ENCODE measurements at places on chromosomes 2 and 18.

GRCh38 chr2:187976259-187976985, 315.3 kb upstream of the GULP1 start:
- H3K36me3 ChIP-seq: no peaks in the 10 kb centered on the region
- peaks cover 10% of the 10 kb centered on the region for H3K4me1 ChIP-seq
- DNase-seq: no peak

GRCh38 chr2:234423884-234424283, 73.0 kb downstream of the ARL4C start:
- H3K4me1 ChIP-seq: peaks cover 56% of the 10 kb centered on the region
- H3K36me3 ChIP-seq: no peaks in the 10 kb centered on the region
- no peak for DNase-seq
- peak overlapping the region; percentile 53 for H3K27ac ChIP-seq
- H3K4me3 ChIP-seq: no peak overlapping the region

DNA sequence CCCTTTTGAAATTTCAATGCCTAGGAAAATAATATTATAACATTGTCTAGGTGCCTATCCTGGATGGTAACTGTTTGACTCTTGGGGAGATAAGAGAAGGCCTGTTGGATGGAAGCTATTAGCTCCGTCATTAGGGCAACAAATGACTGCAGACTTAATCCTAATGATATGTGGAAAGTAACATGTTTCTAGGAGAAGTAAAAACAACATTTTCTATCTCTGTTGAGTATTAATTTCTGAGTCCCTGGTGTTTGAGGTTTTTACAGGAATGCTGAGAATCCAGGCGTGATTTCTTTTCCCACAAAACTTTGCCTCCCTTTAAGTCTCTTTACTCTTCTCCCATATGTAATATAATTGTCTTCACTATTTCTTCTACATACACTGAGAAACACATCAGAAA, 159.1 kb downstream of the GALNT1 start:
- H3K27me3 ChIP-seq: no peaks in the 10 kb centered on the region
- H3K4me1 ChIP-seq: no peaks in the 10 kb centered on the region
- peaks cover 2% of the 10 kb centered on the region for H3K36me3 ChIP-seq
- H3K4me3 ChIP-seq: no peak overlapping the region
- no peak overlapping the region for H3K27ac ChIP-seq

- no peaks in the 10 kb centered on the region for H3K36me3 ChIP-seq
- no peak for DNase-seq
- no peak overlapping the region for H3K27ac ChIP-seq
- H3K4me1 ChIP-seq: peaks cover 13% of the 10 kb centered on the region
- no peak overlapping the region for H3K4me3 ChIP-seq
These were observed 70.2 kb upstream of the DAPL1 start for GRCh38 chr2:158724803-158725381.

- peak overlapping the region; percentile 100 for H3K27ac ChIP-seq
- H3K27me3 ChIP-seq: no peaks in the 10 kb centered on the region
- peak overlapping the region; percentile 72 for H3K4me3 ChIP-seq
- peaks cover 38% of the 10 kb centered on the region for H3K4me1 ChIP-seq
- H3K36me3 ChIP-seq: no peaks in the 10 kb centered on the region
These were observed 49.5 kb downstream of the C2orf42 start for GRCh38 chr2:70141212-70141901.

- no peak for DNase-seq
- H3K27ac ChIP-seq: peak overlapping the region; percentile 88
- peaks cover 8% of the 10 kb centered on the region for H3K36me3 ChIP-seq
- H3K4me3 ChIP-seq: no peak overlapping the region
- no peaks in the 10 kb centered on the region for H3K27me3 ChIP-seq
- peaks cover 51% of the 10 kb centered on the region for H3K4me1 ChIP-seq
These were observed 104.4 kb downstream of the TANC1 start for GRCh38 chr2:159072795-159073194.

- H3K4me1 ChIP-seq: peaks cover 14% of the 10 kb centered on the region
- H3K27ac ChIP-seq: no peak overlapping the region
- H3K36me3 ChIP-seq: peaks cover 3% of the 10 kb centered on the region
These were observed 5.4 kb downstream of the ITSN2 start for GRCh38 chr2:24354957-24355356.

DNA sequence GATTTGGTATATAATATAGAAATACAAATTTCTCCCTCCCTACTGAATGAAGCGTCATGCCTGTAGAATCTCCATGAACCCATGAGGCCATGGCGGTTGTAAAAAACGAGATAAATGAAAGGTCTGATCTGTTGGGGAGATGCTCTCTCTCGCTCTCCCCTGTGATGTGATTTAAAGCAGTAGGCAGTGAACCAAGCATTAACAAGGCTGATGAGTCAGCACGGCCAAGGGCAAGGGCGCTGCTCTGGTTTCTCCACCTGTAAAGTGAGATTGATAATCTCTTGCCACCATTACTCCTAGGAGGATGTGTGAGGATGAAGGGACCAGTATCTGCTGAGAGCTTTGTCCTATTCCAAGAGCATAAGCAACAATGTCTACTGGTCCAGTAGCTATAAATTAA, 553.3 kb downstream of the CMPK2 start:
- H3K36me3 ChIP-seq: no peaks in the 10 kb centered on the region
- DNase-seq: no peak
- no peak overlapping the region for H3K4me3 ChIP-seq
- no peak overlapping the region for H3K27ac ChIP-seq

DNA sequence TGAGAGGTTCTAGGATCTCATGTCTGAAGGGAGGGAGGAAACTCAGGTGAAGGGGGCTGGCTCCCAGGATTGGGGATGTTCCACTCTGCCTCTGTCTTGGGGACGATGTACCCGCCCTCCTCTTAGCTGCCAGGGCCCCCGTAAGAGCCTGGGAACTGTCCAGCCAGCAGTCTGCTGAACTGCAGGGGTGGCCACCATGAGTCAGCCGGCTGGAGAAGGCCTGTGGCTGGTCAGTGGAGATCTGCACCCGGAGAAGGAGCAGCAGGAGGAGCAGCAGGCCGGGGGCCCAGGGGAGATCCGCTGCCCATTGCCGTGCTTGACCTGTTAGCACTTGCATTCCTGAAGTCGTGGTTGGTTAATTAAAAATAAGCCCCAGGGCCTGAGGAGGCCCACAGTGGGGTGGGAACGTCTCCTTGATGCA, 180.3 kb downstream of the TFCP2L1 start:
- no peak overlapping the region for H3K27ac ChIP-seq
- no peak overlapping the region for H3K4me3 ChIP-seq
- H3K27me3 ChIP-seq: peaks cover 33% of the 10 kb centered on the region
- H3K4me1 ChIP-seq: peaks cover 4% of the 10 kb centered on the region
- no peaks in the 10 kb centered on the region for H3K36me3 ChIP-seq

DNA sequence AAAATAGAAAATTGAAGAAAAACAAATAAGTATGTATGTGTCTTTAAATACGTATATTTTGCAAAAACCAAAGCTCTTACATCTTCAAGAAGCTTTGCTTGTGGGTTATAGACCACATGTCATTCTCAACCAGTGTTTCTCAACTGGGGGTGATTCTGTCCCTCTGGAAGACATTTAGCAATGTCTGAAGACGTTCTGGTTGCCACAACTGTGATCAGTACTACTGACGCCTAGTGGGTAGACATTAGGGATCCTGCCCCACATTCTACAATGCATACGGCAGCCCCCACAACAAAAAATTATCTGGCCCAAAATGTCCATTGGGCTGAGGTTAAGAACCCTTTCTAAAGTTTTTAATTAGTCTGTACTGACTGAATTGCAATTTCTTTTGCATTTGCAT, 48.4 kb downstream of the UNC50 start:
- no peak overlapping the region for H3K4me3 ChIP-seq
- H3K27me3 ChIP-seq: no peaks in the 10 kb centered on the region
- peaks cover 14% of the 10 kb centered on the region for H3K36me3 ChIP-seq
- peaks cover 2% of the 10 kb centered on the region for H3K4me1 ChIP-seq
- DNase-seq: no peak

DNA sequence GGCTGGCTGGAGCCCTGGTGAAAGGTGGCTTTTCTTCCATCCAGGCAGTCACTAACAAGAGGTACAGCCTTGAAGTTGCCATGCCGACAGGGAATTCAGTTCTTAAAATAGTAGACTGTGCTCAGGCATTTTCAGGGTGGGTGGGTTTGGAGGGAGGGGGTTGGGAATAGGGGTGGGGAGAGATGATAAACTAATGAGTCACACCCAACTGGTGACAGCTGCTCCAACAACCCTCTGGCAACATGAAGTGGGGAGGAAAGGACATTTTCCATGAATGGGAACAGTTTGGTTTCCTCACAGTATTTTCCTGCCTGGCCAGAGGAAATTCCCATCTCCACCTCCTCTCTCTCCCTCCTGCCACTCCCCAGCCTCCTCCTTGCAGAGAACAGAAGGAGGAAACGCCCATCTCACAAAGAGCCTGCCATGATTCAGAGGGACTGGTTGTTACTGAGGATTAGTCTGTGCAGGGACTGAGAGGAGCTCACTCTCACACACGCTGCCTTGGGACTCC, 113.0 kb upstream of the SLC1A4 start:
- no peak for DNase-seq
- H3K4me3 ChIP-seq: no peak overlapping the region
- H3K4me1 ChIP-seq: peaks cover 12% of the 10 kb centered on the region
- H3K27me3 ChIP-seq: no peaks in the 10 kb centered on the region
- H3K36me3 ChIP-seq: no peaks in the 10 kb centered on the region
- peak overlapping the region; percentile 60 for H3K27ac ChIP-seq

DNA sequence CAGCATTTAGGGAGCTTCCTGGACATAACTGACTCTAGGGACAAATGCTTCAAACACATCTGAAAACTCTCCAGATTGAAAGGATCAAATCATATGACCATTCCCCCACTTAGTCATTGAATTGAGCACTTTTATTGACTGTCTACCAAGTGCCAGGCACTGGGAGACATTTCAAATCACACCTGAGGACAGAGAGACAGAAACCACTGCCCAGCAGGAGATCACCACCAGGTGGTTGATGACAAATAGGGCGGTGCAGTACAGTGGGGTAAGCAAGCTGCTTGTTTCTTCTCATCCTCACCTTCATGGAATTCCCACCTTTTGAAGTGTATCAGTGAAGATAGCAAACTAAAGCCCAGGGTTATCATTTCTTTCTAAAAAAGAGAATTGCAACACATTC, 19.0 kb upstream of the CXCR4 start:
- DNase-seq: no peak
- no peak overlapping the region for H3K4me3 ChIP-seq
- H3K27ac ChIP-seq: no peak overlapping the region
- no peaks in the 10 kb centered on the region for H3K4me1 ChIP-seq
- H3K27me3 ChIP-seq: peaks cover 47% of the 10 kb centered on the region

DNA sequence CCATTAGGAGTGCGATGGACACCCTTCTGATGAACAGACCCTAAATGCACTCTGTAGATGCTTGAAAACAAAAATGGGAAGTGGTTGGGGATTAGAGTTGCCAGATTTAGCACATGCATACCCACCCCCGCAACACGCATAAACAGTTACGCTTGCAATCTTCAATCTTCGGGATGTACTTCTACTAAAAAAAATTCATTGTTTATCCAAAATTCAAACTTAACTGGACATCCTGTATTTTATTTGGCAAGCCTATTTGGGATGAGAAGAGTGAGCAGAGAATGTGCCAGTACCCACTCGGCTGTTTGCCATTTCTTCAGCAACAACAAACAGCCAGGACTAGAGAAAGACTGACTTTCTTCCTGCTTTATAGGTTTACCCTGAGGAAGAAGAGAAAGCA, 18.4 kb downstream of the KIAA2012 start:
- H3K4me1 ChIP-seq: peaks cover under 1% of the 10 kb centered on the region
- no peaks in the 10 kb centered on the region for H3K27me3 ChIP-seq
- no peaks in the 10 kb centered on the region for H3K36me3 ChIP-seq

GRCh38 chr2:172921532-172922236, 154.0 kb upstream of the MAP3K20 start:
- peak overlapping the region; percentile 85 for H3K27ac ChIP-seq
- H3K27me3 ChIP-seq: no peaks in the 10 kb centered on the region
- no peak overlapping the region for H3K4me3 ChIP-seq
- H3K36me3 ChIP-seq: no peaks in the 10 kb centered on the region
- peaks cover 66% of the 10 kb centered on the region for H3K4me1 ChIP-seq

DNA sequence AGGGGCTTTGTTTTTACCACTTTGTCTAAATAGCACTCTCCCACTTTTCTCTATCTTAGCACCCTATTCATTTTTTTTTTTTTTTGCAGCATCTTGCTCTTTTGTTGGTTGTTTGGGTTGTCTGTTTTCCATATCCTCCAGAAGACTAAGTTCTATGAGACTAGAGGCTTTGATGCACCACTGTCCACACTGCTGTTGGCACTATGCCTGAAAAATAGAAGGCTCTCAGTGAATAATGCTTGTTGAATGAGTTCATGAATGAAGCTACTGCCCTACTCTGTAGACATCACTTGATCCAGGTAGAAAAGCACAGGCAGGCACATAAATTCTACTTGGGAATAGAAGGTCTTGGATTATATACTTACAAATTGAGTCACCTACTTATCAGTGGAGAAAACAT, 7.3 kb downstream of the IL1A start:
- DNase-seq: no peak
- no peak overlapping the region for H3K27ac ChIP-seq
- H3K4me3 ChIP-seq: no peak overlapping the region
- H3K27me3 ChIP-seq: no peaks in the 10 kb centered on the region
- H3K4me1 ChIP-seq: no peaks in the 10 kb centered on the region

DNA sequence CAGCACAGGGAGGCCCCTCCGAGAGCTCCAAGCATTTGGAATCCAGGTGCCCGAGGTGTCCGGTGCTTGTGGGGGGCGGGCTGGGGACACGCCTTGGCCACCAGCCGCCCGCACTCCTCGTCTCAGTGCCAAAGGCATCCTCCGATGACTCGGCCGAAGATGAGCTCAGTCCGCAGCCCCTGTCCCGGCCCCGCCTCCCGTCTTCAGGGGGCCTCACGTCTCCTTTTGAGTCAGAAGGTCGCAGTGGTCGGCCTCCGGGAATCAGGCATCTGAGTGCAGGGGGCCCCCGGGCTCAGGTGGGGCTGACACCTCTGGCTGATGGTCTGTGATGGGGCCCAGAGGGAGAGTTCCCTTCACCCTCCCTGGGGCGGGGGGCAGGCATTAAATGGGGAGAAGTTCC, 74.8 kb downstream of the NFATC1 start:
- no peaks in the 10 kb centered on the region for H3K27me3 ChIP-seq
- peaks cover 5% of the 10 kb centered on the region for H3K4me1 ChIP-seq
- H3K36me3 ChIP-seq: peaks cover 5% of the 10 kb centered on the region
- H3K27ac ChIP-seq: no peak overlapping the region
- DNase-seq: no peak

- no peak overlapping the region for H3K27ac ChIP-seq
- H3K4me1 ChIP-seq: peaks cover 10% of the 10 kb centered on the region
- no peak for DNase-seq
- peaks cover 16% of the 10 kb centered on the region for H3K27me3 ChIP-seq
These were observed 22.2 kb upstream of the TTC39C start for GRCh38 chr18:23992089-23992940.

- H3K27ac ChIP-seq: no peak overlapping the region
- no peaks in the 10 kb centered on the region for H3K36me3 ChIP-seq
- H3K4me3 ChIP-seq: no peak overlapping the region
- no peak for DNase-seq
- H3K4me1 ChIP-seq: peaks cover 16% of the 10 kb centered on the region
- no peaks in the 10 kb centered on the region for H3K27me3 ChIP-seq
These were observed 139.9 kb upstream of the CDH7 start for GRCh38 chr18:65610939-65611338.

DNA sequence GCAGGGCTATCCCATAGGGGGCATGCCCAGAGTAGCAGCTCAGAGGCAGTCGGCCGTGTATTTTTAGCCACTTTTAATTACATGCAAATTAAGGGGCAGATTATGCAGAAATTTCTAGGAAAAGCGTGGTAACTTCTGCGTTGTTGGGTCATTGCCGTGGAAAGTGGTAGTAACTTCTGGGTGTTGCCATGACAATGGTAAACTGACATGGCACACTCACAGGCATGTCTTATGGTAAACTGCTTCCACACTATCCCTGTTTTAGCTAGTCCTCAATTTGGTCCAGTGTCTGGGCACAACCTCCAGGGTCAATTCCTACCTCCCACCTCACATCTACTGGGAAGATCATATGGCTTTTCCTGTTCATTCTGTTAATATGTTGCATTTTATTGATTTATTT, 428.9 kb upstream of the FANCL start:
- H3K27me3 ChIP-seq: no peaks in the 10 kb centered on the region
- no peaks in the 10 kb centered on the region for H3K4me1 ChIP-seq
- peaks cover 1% of the 10 kb centered on the region for H3K36me3 ChIP-seq
- no peak overlapping the region for H3K4me3 ChIP-seq

Measured in mesothelial cell of epicardium (in vitro differentiated cells).